CD4-positive, CD25-positive, alpha-beta regulatory T cell (primary cell): ENCODE measurements at places on chromosomes 12 and 14.
A peak's percentile ranks its signal among the peaks of the same experiment; 100 is the strongest.

- no peak for DNase-seq
- peak overlapping the region; percentile 64 for H3K4me3 ChIP-seq
- H3K27me3 ChIP-seq = peaks cover 41% of the 10 kb centered on the region
- H3K36me3 ChIP-seq = no peaks in the 10 kb centered on the region
- H3K4me1 ChIP-seq = peaks cover 25% of the 10 kb centered on the region
- no peak overlapping the region for H3K27ac ChIP-seq
Observed at GRCh38 chr12:44876544-44877410, 662 bp upstream of the NELL2 start.

GRCh38 chr12:92357584-92358261, 212.1 kb upstream of the BTG1 start:
- no peak overlapping the region for H3K4me3 ChIP-seq
- no peak for DNase-seq
- no peaks in the 10 kb centered on the region for H3K36me3 ChIP-seq
- no peaks in the 10 kb centered on the region for H3K27me3 ChIP-seq
- H3K4me1 ChIP-seq = peaks cover 23% of the 10 kb centered on the region
- H3K27ac ChIP-seq = no peak overlapping the region

DNA sequence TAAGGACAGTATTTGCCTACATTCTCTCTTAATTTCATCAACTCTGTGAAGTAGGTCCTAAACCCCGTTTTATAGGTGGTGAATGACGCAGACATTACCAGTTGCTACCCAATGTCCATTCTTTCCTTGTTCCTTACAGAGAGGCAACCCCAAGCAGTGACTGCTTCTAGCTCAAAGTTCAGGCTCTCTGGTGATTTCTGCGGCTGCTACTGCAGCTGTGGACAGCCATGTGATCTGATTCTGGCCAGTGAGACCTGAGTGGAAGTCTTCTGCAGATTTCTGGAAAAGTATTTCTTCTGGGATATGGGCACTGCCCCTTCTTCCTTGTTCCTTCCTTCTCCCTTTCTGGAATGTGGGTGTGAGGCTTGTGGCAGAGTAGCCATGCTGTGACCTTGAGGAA, 82.9 kb downstream of the ARF6 start:
- peaks cover 78% of the 10 kb centered on the region for H3K4me1 ChIP-seq
- no peaks in the 10 kb centered on the region for H3K36me3 ChIP-seq
- H3K4me3 ChIP-seq = no peak overlapping the region
- peak overlapping the region; percentile 56 for H3K27ac ChIP-seq
- DNase-seq = no peak
- no peaks in the 10 kb centered on the region for H3K27me3 ChIP-seq

- H3K4me1 ChIP-seq = no peaks in the 10 kb centered on the region
- no peak overlapping the region for H3K4me3 ChIP-seq
- H3K36me3 ChIP-seq = no peaks in the 10 kb centered on the region
- DNase-seq = no peak
Observed at GRCh38 chr12:123877968-123878367, 94.7 kb downstream of the CCDC92 start.

DNA sequence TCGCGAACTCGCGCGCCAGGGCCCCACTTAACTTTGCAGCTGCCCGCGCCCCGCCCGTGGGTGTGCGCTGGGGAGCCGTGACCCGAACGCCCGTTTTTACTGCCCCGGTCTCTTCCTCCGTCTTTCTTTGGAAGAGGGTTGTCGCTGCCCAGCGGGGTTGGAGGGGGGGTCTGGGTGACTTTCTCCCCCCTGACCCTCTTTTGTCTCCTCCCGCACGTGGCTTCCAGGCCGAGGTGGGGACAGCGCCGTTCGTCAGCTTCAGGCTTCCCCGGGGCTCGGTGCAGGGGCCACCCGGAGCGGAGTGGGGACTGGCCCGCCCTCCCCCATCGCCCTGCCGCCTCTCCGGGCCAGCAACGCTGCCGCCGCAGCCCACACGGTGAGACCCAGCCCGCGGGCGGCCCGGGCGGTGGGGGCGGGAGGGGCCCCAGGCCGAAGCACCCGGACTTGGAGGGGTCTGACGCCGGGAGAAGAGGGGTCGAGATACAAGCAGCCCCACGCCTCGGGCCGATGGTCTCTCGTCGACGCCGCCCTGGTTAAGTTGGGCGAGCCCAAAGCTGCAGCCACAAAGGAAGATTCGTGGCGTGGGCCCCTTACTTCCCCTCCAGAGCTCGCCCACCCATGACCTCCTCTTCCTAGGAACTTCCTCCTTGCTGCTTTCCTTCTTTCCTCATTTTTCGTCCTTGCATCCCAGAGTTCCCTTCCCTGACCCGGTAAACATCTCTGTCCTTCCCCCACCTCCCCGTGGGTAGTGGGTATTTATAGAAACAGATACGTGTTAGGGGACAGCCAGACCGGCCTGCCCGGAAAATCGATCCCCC, 1.2 kb downstream of the DYRK2 start:
- H3K27ac ChIP-seq = peak overlapping the region; percentile 69
- H3K27me3 ChIP-seq = no peaks in the 10 kb centered on the region
- peaks cover 7% of the 10 kb centered on the region for H3K36me3 ChIP-seq
- DNase-seq = peak; percentile 44
- peak overlapping the region; percentile 96 for H3K4me3 ChIP-seq

GRCh38 chr14:63878792-63879191, 26.0 kb downstream of the SYNE2 start:
- H3K36me3 ChIP-seq = peaks cover 21% of the 10 kb centered on the region
- no peaks in the 10 kb centered on the region for H3K27me3 ChIP-seq
- H3K4me1 ChIP-seq = peaks cover 12% of the 10 kb centered on the region
- no peak overlapping the region for H3K27ac ChIP-seq
- DNase-seq = no peak

DNA sequence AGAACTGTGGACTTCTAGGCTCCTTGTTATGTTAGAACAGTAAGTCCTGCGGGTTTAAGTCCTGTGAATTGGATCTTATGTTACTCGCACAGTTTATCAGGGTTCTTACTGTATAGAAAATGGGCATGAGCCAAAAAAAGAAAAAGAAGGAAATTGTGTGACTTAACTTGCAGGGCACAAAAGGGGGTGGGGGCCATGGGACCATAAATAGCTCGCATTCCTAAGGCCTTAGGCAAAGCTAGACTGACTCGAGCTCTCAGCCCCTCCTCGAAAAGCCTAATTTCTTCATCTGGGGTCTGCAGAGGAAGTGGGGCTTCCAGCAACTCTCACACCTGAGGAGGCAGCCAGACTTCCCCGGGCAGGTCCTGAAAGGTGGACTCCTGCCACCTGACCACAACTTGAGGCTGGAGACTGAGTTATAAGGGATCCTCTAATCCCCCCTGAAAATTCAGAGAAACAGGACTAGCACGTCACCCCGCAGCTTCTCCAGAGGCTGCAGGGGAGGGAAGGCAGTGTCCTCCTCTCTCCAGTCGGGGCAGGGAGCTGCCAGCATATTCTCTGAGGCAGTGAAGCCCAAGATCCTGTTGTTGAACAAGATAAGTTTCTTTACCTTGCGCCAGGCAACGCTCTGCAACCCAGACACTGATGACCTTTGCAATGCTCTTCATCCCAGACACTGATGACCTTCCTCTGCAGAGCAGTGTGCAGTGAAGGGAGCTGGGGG, 280.5 kb downstream of the PCNX1 start:
- no peak for DNase-seq
- H3K36me3 ChIP-seq = no peaks in the 10 kb centered on the region
- H3K27me3 ChIP-seq = peaks cover 5% of the 10 kb centered on the region

DNA sequence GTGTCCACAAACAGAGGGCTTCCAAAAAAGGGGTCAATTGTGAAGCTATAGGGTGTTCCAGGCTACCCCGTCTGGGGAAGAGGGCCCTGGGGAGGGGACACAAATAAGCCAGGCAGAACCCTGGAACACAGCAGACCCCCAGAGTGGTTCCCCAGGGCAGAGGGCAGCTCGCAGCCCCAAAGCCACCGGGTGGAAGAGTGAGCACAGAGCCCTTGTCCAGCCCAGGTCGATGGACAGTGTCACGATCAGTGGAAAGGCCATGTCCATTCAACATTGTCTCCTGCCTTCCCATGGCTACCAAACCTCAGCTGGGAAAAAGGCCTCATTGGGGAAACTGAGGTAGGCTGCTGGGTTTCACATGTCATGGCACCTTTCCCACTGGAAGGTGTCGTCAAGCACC, 131.4 kb downstream of the DICER1 start:
- H3K27me3 ChIP-seq = peaks cover 4% of the 10 kb centered on the region
- no peaks in the 10 kb centered on the region for H3K4me1 ChIP-seq
- DNase-seq = no peak
- H3K36me3 ChIP-seq = no peaks in the 10 kb centered on the region

DNA sequence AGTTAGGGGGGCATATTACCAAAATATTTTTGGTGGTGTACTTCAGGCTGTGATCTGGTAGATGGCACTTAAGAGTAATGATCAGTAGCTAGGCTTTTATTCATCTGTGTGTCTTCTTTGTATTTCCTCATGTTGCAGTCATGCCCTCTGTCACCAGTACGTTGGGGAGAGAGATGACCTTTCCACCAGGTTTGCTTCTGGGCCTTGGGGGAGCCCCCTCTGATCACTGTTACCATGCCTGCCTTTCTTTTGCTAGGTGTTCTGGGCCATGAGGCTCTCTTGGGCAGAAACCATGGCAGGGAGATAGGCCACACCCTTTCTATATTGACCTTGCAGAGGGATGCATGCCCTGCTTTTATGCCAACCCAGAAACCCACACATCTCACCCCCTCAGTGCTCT, 208.5 kb downstream of the RAD51B start:
- no peak overlapping the region for H3K27ac ChIP-seq
- no peak overlapping the region for H3K4me3 ChIP-seq
- no peaks in the 10 kb centered on the region for H3K36me3 ChIP-seq
- no peaks in the 10 kb centered on the region for H3K4me1 ChIP-seq
- H3K27me3 ChIP-seq = no peaks in the 10 kb centered on the region
- DNase-seq = no peak

DNA sequence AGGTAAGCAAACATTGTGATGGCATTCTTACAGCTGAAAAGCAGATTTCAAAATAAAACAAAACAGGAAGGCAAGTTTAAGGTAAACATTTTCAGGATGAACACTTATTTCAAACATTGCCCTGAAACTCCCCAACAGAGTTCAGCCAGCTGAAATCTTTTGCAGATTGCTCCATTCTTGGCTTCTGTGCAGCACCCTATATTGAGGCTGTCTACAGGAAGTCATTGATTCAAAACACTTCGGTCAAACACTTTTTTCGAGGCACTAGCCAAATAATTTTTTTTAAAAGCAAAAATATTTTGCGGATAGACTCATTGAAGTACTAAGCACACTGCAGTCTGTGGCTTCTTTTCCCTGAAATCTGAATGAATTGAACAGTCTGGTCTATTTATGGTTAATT, 318.1 kb upstream of the PDE3A start:
- no peak for DNase-seq
- no peaks in the 10 kb centered on the region for H3K36me3 ChIP-seq
- no peaks in the 10 kb centered on the region for H3K27me3 ChIP-seq
- H3K27ac ChIP-seq = no peak overlapping the region
- no peaks in the 10 kb centered on the region for H3K4me1 ChIP-seq
- no peak overlapping the region for H3K4me3 ChIP-seq

DNA sequence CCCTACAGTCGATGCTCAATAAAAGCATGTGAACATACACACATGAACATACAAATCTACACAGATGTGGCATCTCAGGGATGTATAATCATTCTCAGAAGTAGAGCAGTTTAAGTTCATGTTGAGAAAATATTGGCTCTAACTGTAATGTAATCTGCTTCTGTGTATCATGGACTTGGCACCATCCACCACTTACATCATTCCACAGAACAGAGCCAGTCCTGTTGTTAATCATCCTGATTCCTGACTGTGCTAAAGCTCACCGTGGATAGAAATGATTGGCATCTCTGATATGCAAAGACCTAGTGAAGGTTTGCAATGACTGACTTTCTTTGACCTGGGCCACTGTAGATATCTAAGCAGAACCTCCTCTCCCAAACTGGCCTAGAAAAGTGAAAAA, 1141.3 kb downstream of the BCL11B start:
- no peak overlapping the region for H3K27ac ChIP-seq
- H3K4me3 ChIP-seq = no peak overlapping the region
- DNase-seq = no peak
- H3K36me3 ChIP-seq = no peaks in the 10 kb centered on the region

DNA sequence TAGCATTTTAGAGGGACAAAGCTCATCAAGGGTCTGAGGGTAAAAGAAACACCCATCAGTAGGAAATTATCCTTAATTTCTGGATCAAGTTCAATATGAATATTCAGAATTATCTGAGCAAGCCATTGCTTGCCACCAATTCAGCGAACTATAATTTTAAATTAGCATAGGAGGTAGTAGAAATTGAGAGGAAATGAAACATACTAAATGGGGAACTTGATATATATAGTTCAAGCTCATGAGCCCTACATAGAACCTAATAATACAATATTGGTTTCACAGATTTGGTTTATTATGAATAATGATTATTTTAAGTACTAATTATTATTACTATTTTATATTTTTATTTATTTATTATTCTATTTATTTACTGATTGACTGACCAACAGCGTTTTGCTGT, 42.1 kb upstream of the GXYLT1 start:
- H3K4me1 ChIP-seq = no peaks in the 10 kb centered on the region
- no peak overlapping the region for H3K27ac ChIP-seq
- DNase-seq = no peak

DNA sequence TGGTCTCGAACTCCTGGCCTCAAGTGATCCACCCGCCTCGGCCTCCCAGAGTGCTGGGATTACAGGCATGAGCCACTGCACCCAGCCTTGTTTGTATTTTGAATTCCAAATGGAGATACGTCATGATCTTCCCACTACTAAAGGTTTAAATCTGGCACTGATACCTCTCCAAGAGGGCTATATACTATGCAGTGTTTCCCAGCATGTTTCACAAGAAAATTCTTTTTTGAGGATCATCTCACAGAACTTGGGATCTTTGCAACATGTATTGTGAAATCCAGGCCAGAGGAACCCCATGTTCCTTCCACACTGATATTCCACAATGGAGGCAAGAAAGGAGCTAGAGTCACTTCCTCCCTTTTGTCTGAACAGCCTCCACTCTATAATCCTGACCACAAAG, 112.7 kb downstream of the NT5DC3 start:
- peaks cover 3% of the 10 kb centered on the region for H3K27me3 ChIP-seq
- no peaks in the 10 kb centered on the region for H3K36me3 ChIP-seq
- no peak overlapping the region for H3K4me3 ChIP-seq

DNA sequence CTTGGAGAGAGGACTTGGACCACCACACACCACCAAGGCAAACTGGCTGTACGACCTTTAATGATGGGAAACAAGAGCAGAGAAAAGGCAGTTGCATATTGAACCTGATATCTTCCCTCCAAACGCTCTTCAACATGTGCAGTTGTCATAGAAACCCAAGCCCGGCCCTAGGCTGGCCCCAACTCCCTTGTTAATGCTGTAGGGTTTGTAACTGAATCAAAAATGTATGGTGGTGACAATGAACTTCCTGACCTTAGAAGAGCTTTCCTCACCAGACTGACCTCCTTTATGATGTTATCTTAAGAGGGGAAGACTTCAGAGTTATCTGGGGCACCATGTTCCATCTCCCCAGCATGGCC, 12.3 kb downstream of the APOLD1 start:
- no peak overlapping the region for H3K27ac ChIP-seq
- no peak for DNase-seq
- peaks cover 3% of the 10 kb centered on the region for H3K4me1 ChIP-seq
- H3K27me3 ChIP-seq = no peaks in the 10 kb centered on the region
- no peaks in the 10 kb centered on the region for H3K36me3 ChIP-seq
